ENCODE measurements at places on chromosomes 4 and X.

- DNase-seq = no peak
Observed at GRCh38 chrX:132624466-132624865, 135.6 kb upstream of the MBNL3 start.

DNA sequence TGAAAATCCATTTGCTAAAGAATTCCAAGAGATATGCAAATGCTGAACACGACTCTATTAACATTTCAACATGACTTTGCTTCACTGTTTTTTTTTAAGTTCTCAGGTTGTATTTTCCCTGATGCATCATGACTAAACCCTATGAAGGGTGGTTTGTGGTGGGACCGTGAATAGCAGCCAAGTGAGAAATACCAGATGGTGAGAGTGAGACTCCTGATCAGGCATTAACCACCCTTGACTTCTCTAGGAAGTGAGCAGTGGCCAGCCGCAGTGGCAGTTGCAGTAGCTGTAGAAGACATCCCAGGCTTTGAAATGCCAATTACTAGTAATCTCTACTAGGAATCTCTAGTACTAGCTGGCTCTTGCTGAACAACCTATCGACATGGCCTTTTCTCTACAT, 383.4 kb downstream of the FAM133A start:
- peak; percentile 52 for DNase-seq

GRCh38 chr4:108417923-108418322, 202.5 kb upstream of the RPL34 start:
- DNase-seq = no peak

DNA sequence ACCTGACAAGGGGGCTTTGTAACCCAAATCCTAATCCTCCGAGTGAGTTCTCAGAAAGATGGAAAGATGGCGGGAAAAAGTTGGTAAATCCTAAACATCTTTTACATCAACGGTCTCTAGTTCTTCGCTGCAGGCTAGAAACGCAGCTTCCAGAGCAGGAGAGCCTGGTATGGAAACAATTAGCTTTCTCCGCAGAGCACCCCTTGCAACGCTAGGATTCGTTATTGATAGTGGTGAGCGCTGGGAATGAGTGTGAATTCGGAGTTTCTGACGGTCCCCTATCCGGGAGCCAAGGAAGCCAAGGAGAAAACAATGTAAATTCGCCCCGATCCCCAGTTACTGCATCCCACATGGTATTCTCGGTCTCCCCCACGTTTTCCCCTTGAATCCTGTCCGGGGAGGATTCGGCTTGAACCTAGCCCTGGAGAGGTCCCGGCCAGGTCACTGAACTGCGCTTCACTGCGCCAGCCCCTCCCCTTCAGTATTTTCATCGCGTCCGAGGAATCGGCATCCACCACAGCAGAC, 4.7 kb upstream of the NEUROG2 start:
- DNase-seq = no peak

DNA sequence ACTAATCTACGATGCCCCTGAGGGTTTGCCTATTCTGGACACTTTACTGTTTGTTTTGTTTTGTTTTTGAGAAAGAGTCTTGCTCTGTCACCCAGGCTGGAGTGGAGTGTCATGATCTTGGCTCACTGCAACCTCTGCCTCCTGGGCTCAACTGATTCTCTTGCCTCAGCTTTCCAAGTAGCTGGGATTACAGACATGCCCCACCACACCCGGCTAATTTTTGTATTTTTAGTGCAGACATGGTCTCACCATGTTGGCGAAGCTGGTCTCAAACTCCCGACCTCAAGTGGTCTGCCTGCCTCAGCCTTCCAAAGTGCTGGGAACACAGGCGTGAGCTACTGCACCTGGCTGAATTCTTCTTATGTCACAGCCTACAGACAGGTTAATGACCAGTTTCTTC, 70.7 kb downstream of the MFAP3L start:
- DNase-seq = no peak

- DNase-seq = no peak
Observed at GRCh38 chrX:154529206-154529612, 13.2 kb upstream of the FAM3A start.

DNA sequence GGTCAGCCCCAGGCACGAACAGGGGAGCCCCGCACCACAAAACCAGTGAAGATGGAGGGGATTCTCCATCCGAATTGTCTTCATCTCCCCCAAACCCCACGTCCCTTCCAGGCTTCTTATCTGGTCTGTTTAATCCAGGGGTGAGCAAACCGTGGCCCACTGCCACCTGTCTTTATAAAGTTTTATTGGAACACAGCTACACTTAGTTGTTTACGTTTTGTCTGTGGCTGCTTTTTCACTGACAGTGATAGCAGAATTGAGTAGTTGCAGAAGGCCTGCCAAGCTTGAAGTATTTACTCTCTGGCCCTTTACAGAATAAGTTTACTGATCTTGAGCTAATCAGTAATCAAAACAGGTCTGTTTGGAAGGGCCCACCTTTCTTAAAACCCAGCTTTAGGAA, 324.0 kb downstream of the ARHGAP10 start:
- DNase-seq = no peak

DNA sequence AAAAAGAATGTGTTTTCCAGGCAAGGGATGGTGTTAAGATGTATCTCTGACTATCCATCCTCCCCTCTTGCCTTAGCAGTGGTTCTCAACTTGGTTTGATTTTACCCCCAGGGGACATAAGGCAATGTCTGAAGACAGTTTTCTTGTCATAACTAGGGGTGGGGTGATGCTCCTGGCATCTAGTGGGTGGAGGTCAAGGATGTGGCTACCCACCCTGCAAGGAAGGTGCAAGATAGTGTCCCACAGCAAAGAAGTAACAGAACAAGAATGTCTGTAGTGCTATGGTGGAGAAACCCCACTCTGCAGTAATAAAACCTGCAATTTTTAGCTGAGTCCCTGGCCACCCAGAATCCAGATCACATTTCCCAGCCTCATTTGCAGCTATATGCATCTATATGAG, 81.2 kb upstream of the TBL1X start:
- DNase-seq = no peak

DNA sequence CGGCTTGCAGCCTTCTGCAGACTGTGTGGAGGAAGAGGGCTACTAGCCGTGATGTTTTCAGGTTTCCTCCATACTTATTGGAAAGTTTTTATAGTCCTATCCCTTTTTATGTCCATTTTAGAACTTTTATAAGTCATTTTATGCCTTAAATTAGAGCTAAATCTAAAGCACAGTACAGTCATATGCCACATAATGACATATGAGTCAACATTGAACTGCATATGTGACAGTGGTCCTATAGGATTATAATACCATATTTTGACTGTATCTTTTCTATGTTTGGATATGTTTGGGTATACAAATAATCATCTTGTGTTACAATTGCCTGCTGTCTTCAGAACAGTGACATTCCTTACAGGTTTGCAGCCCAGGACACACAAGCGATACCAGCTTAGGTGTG, 200.2 kb downstream of the SPRY1 start:
- DNase-seq = no peak

GRCh38 chr4:78162821-78163220, 105.7 kb downstream of the FRAS1 start:
- peak; percentile 30 for DNase-seq

GRCh38 chr4:119738901-119739300, 110.3 kb upstream of the PDE5A start:
- no peak for DNase-seq

DNA sequence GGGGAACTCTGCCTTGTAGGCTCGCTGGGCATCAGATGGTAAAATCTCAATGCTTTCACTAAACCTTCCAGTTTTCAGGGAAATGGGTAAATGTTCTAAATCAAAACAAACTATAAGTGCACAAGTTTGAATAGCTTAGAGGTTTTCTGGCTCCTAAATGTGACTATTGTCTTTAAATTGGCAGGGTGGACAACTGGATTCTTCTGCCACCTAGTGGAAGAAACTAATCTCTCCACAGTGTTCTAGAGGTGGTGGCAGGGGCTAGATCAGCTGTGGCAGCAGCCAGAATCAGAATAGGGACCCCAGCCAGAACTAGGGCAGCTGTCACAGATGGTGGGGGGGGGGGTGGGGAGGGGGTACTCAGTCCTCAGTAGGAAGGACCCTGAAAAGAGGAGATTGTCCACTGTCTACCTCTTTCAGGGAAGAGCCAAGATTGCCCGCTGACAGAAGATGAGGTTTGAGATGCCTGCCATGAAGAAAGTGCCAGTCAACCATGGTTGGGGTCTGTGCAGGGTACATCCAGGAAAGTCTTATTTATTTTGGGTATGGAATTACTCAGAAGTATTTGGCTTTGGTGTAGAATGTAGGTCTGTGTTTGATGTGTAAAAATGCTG, 201.4 kb downstream of the CCNG2 start:
- DNase-seq = peak; percentile 37

DNA sequence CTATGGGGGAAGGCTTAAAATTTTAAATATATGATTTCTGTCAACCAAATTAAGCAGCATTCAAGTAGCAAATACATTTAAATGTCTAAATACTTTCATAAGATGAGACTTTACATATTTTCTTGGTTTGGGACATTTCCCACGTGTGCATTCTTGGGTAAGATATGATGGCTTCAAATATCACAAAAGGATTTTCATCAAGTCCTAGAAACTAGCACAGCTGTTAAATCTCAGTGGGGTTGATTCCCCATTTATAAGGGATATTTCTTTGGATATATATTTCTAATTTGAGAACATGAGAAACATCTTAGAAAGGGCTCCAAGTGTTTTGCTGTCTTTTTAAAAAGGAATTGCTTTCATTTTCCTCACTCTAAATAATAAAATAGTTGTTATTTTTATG, 90.2 kb downstream of the P2RY10 start:
- no peak for DNase-seq

GRCh38 chrX:141934059-141934641, 30.5 kb downstream of the MAGEC1 start:
- no peak for DNase-seq

- DNase-seq = no peak
Observed at GRCh38 chr4:2070421-2071251, 11.5 kb downstream of the NAT8L start.

GRCh38 chrX:38935561-38935960, 134.3 kb downstream of the MID1IP1 start:
- no peak for DNase-seq

DNA sequence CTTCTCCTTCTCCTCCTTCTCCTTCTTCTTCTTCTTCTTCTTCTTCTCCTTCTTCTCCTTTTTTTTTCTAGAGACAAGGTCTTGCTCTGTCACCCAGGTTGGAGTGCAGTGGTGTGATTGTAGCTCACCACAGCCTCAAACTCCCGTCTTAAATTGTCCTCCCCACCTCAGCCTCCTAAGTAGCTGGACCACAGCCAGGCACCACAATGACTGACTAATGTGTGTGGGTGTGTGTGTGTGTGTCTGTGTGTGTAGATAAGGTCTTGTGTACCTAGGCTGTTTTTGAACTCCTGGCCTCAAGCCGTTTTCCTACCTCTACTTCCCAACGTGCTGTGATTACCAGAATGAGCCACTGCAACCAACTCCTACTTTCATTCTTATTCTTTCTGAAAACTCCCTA, 390.9 kb downstream of the ADAM29 start:
- no peak for DNase-seq

GRCh38 chrX:68644861-68645260, 2.6 kb upstream of the STARD8 start:
- DNase-seq = no peak

- DNase-seq = no peak
Observed at GRCh38 chrX:13651150-13651549, 1.8 kb upstream of the TCEANC start.

GRCh38 chr4:17875402-17876070, 64.8 kb downstream of the NCAPG start:
- DNase-seq = no peak

- DNase-seq = no peak
Observed at GRCh38 chr4:72706684-72707083, 137.7 kb upstream of the ADAMTS3 start.

GRCh38 chr4:6200011-6200921, at the start of gene JAKMIP1:
JAKMIP1 (minus strand) TSS chr4:6200549; CDS start chr4:6112850, 87,699 bp downstream.
- peak; percentile 11 for DNase-seq
